CD4-positive, alpha-beta T cell treated with Interleukin-21 for 1 hour (primary cell): ENCODE measurements at places on chromosomes 6 and 20.

GRCh38 chr20:55273149-55273548, 732.2 kb downstream of the CBLN4 start:
- no peak for DNase-seq

- DNase-seq, result peak; percentile 54
These were observed 844 bp downstream of the TAGAP start for GRCh38 chr6:159043947-159044346.

GRCh38 chr6:80094017-80094416, 12.5 kb upstream of the BCKDHB start:
- DNase-seq, result peak; percentile 44

DNA sequence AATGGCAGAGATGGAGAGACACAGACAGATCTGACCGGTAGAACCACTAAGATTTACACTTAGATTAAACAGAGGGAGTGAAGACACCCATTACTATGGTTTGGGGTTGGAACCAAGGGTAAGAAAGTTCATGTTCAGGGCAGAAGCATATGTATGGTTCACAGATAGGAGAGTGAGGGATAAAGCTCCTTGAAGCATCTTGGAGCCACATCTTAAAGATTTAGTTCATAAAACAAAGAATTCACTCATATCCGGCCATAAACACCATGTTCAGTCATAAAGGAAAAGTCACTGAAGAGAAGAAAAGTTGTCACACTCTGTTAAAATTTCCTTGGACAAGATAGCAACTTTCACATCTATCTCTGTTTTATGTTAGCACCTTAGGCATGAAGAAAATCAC, 18.0 kb downstream of the STX7 start:
- DNase-seq, result no peak

DNA sequence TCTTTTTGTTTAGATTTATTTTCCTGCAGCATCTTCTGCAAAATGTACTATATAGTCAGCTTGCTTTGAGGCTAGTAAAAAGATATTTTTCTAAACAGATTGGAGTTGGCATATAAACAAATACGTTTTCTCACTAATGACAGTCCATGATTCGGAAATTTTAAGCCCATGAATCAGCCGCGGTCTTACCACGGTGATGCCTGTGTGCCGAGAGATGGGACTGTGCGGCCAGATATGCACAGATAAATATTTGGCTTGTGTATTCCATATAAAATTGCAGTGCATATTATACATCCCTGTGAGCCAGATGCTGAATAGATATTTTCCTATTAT, 3.2 kb downstream of the FOXC1 start:
- DNase-seq, result no peak

DNA sequence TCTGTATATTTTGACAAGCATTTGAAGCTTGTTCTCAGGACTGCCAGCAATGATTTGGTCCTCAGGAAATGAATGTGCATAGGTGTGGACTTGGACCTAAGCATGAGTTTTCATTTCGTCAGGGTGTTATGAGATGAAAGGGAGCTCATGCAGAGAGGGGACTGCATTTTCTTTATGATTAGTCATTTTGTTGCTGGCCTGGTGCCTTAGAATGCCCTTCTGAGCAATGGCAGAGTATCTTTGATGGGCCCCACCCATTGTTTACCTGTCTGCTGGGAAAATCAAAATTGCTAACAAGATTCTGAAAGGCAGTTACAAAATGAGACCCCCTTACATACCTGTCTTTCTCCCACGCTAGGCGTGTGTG, 51.5 kb upstream of the MTHFD1L start:
- DNase-seq, result no peak

GRCh38 chr6:118581489-118581959, 33.4 kb downstream of the PLN start:
- peak; percentile 6 for DNase-seq

- DNase-seq, result no peak
These were observed 5.2 kb downstream of the INSM1 start for GRCh38 chr20:20373091-20373571.

GRCh38 chr6:11947063-11947462, 65.0 kb upstream of the HIVEP1 start:
- DNase-seq, result peak; percentile 12
